ENCODE measurements at places on chromosomes 6 and 20.

DNA sequence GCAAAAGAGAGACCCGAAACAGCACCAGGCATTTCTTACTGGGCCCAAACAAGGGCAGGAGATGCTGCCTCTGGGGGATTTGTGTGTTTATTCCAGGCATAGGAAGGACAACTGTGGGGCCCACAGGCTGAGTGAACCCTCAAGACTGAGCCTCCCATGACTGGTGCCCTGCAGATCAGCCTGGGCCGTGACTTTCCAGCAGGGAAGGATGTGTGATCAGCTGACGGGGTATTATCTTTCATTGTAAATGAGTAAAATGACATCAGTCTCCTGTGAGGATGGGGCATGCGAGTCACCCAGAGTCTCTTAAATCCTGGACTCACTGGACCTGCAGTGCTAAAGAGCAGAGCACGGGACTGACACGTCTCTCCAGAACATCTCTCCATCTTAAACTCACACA lies 3.9 kb upstream of the TEAD3 start:
- DNase-seq, result no peak

DNA sequence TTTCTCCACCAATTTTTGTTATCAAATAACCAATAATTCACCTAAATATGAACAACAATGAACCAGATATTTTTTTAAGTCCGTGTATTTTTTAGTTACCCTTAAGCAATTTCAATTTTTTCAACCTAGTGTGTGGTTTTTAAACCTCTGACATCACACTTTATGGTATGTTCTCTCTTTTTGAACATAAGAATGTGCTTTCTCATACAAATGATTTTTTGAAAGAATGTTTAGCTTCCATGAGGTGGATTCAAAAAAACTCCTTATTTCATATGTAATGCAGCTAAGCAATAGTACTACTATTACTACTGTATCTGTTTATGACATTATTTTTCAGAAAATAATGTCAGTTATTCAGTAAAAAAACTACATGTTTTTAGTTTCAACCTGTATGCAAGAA lies 19.4 kb upstream of the MEI4 start:
- no peak for DNase-seq

DNA sequence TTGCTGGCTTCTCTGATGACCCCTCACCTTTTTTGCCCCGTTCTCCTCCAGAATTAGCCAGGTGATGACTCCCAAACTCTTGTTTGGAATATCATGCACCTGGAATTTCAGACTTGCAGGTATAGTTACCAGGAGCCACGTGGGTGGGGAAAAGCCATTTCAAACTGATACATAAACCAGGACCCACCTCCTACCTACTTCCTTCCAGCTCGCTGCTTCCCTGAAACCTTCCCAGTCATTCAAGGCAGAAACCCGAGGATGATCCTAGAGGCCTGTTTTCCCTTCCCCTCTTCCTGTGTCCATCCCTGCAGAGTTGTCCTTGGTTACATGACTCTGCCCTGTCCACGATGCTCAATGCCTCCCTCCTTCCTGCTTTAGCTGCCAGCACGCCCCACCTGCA lies 101.9 kb downstream of the MTHFD1L start:
- no peak for DNase-seq

DNA sequence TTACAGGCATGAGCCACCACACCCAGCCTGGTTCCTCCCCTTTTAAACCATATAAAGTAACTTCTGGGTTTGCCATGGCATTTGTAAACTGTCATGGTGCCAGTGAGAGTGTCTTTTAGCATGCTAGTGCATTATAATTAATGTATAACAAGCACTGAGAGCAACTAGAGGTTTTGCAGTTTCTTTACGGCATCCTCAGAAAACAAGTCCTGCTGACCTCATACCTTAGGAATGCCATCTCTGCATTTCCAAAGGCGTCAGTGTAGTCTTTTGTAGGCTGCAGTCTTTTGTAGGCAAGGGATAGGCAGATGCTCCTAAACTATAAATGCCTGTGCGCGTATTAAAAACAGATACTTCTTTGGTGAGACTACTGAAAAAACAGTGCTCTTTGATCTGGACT lies 75.0 kb upstream of the EZR start:
- no peak for DNase-seq

- no peak for DNase-seq
Observed at GRCh38 chr6:73560182-73560732, 39.4 kb upstream of the EEF1A1 start.

GRCh38 chr6:52691718-52692117 lies 20.8 kb downstream of the TMEM14A start:
- DNase-seq, result no peak

DNA sequence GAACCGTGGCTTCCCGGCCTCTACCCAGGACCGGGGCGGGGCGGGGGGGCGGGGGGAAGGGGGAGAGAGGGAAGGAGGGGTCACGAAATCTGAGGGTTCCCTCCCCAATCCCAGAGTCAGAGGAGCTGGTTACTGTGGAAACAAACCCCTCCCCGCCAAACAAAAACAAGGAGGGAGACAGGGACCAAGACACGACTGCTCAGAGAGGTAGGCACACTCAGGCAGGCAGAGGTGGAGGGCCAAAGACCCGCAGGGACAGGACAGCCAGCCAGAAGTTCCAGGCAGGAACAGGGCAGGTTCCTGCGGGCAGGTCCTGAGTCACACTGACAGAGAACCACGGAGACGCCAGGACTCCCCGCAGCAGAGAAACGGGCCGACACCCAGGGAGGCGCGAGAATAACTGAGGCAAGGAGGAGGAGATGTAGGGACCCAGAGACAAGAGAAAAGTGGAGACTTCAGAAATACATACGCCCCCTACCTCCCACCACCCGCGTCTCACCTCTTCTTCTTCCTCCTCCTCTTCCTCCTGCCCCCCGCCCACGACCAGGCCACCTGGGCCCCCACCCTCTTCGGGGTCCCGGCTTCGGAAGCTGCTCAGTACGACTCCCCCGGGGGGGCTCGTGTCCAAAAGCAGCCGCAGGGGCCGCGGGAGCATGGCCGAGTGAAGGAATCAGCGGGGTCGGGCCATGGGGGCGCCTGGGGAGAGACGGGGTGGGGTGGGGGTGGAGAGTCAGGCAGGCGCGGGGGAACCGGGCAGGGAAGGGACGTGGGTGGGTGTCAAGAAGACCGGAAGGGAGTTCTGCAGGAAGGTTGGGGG lies 578 bp downstream of the RGL2 start:
- peak; percentile 69 for DNase-seq

DNA sequence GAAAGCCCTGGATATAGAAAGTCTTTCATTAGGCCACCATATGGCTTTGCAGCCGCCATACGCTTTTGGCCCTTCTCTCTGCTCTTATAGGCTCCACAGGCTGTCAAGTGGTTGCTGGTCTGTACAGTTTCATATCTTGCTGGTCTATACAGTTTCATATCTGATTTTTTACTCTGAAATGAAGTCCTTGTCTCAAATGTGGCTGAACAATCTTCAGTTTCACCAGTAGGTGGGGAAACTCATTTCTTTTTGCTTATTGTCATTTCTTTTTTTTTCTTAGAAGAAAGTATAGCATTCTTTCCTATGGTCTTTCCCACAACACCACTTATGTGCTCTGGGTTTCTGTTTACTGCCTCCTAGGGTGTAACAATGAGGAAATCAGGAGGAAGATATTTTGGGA lies 771.4 kb upstream of the MMS22L start:
- no peak for DNase-seq

- no peak for DNase-seq
Observed at GRCh38 chr20:37372441-37372840, 26.5 kb downstream of the SRC start.

DNA sequence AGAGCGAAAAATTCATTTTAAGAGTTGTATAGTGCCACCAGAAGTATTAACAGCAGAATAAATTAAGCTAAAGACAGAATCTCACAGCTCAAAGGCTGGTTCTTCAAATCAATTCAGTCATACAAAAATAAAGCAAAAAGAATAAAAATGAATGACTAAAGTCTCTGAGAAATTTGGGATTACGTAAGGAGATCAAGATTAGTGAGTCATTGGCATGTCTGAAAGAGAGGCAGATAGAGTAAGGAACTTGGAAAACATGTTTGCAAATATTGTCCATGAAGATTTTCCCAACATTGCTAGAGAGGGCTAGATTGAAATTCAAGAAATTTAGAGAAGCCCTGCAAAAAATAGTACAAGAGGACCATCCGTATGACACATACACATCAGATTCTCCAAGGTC lies 1413.9 kb upstream of the ADGRB3 start:
- no peak for DNase-seq

DNA sequence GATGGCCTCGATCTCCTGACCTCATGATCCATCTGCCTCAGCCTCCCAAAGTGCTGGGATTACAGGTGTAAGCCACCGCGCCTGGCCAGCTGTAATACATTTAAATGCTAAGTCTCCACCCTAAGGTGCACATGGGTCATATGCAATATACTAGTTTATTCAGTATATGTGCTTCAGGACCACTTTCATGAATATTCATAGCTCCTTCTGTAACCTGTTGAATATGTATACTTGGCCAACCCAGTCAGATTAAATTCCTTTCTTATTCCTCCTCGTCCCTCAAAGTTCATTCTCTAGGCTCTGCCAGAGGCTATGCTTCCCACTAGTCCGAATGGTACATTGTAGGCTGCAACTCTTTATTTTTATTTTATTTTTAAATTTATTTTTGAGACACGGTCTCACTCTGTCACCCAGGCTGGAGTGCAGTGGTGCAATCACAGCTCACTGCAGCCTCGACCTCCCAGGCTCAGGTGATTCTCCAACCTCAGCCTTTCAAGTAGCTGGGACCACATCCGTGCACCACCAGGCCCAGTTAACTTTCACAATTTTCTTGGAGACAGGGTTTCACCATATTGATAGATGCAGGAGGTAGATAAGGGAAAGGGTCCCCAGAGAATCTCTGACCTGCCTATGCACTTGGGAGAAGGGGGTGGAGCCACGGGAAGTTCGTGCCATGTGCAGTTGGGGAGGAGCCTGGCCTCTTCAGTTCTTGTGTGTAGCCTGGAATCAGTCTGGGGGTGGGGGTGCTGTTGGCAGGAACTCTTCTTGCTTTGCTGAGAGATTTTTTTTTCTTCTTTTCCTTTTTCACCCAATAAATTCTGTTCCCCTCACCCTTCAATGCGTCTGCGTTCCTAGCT lies 41.3 kb upstream of the DDR1 start:
- DNase-seq, result no peak

DNA sequence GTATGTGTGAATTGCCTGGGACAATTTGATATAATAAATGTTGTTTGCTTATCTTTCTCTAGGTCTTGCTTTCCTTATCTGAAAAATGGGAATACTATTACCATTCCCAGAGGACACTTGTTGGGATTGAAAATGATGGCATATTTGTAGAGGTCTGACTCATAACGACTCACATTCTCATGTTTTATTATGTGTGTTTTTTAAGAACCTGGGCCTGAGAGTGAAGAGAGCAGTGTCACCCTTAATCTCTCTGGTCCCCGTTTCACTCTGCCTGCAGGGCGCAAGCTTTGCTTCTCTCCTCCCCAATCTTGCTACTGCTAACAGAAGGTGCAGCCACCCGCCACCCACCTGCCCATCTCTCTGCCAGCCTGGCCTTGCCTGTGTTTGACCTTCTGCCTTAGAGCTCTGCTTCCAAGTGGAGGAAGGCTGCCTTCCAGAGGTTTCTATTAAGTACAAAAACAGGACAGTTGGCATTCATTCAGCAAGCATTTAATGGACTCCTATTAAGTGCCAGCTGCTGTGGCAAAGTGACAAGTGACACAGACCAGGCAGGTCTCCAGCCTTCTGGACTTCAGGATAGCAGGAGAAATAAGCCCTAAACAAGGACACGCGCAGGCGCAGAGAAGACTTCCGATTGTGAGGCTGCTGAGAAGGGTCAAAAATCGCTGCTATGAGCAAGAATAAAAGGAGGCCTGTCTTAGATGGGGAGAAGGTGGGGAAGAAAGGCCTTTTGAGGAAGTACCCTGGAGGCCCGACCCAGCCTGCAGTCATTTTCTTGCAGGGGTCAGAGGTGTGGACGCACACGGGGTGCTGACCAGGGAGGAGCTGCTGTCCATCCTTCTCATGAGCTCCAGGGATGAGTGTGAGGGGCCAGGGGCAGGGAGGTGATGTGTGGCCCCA lies 112.5 kb downstream of the JPH2 start:
- no peak for DNase-seq

GRCh38 chr20:21967481-21967880 lies 262.0 kb downstream of the PAX1 start:
- no peak for DNase-seq

DNA sequence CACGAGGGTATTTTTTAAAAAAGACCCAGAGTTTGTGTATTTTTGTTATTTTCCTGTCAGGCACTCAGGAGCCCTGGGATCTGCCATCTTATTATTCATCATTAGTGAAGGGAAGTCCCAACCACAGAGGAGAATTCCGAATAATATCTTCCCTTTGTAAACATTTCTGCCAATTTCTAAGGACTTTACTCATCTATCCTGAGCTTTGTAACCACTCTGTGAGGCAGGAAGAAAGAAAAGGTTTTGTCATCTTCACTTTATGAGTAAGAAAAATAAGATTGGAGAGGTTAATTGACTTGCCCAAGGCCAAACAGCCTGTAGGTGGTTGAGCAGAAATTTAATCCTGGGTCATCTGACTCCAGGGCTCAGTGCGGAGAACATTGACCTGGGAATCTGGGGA lies 23.0 kb upstream of the IYD start:
- DNase-seq, result no peak

- DNase-seq, result no peak
Observed at GRCh38 chr20:7136886-7137285, 369.4 kb downstream of the BMP2 start.

DNA sequence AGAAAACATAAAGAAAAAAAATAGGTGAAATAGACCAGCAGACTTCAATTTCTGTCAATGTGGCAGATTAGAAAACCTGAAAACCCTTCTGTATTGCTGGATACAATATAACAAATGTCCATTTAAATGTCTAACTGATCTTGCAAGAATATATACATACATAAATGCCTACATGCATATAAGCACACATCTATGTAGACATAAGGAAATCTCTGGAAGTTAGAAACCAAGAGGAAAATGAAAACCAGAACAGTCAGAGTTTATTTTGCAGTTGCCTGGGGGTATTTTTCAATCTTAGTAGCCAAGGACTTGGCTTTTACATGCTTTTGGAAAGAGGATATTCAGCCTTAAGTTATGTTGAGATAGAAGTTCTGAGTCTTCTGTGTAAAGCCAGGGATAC lies 184.0 kb downstream of the RPS12 start:
- no peak for DNase-seq

DNA sequence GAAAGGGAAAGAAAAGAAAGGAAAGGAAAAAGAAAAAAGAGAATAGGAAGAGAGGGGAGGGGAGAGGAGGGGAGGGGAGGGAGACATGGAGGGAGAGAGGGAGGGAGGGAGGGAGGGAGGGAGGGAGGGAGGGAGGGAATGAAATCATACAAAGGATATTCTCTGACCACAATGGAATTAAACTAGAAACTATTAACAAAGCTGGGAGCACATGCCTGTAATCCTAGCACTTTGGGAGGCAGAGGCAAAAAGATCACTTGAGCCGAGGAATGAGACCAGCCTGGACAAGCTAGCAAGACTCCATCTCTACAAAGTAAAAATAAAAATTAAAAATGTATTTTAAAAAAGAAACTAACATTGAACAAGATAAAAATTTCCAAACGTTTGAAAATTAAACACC lies 62.8 kb downstream of the ILRUN start:
- DNase-seq, result no peak

- no peak for DNase-seq
Observed at GRCh38 chr6:14734416-14735340, 511.2 kb upstream of the JARID2 start.

Data from activated T-cell treated with anti-CD3 and anti-CD28 coated beads, Interleukin-2, amount 50 U/mL, for 1 hour (primary cell).